ENCODE measurements at places on chromosomes 11 and 22.

DNA sequence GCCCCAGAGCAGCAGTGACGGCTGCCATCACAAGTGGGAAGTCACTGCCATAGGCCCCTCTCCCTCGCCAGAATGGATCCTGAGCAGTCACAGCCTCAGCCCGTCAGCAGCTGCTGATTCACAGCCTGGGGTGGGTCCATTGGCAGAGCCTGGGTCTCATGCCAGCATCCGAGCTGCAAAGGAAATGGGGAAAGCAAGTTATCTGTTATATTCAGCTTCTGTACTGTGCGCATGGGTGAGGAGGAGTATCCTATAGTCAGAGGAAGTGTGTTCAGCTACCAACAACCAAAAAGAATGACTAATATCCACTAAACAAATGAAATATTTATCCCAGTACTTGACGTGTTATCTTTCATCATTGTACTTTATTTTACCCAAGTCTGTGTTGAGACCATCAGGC lies 119.7 kb downstream of the RCN1 start:
- no peak for DNase-seq

DNA sequence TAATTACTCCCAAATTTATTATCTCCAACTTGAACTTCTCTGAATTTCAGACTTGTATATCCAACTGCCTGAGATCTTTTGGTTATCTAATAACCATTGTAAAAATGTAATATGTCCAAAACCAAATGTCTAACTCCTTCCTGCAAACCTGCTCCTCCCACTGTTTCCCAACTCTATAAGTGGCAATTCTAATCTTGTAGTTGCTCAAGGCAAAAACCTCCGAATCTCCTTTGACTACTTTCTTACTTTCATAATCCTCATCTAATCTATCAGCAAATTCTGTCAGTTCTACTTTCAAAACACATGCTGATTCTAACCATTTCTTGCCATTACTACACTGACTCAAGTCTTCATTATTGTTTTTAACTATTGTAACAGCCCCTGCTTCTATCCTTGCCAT lies 55.7 kb downstream of the FAM168A start:
- DNase-seq, result no peak

DNA sequence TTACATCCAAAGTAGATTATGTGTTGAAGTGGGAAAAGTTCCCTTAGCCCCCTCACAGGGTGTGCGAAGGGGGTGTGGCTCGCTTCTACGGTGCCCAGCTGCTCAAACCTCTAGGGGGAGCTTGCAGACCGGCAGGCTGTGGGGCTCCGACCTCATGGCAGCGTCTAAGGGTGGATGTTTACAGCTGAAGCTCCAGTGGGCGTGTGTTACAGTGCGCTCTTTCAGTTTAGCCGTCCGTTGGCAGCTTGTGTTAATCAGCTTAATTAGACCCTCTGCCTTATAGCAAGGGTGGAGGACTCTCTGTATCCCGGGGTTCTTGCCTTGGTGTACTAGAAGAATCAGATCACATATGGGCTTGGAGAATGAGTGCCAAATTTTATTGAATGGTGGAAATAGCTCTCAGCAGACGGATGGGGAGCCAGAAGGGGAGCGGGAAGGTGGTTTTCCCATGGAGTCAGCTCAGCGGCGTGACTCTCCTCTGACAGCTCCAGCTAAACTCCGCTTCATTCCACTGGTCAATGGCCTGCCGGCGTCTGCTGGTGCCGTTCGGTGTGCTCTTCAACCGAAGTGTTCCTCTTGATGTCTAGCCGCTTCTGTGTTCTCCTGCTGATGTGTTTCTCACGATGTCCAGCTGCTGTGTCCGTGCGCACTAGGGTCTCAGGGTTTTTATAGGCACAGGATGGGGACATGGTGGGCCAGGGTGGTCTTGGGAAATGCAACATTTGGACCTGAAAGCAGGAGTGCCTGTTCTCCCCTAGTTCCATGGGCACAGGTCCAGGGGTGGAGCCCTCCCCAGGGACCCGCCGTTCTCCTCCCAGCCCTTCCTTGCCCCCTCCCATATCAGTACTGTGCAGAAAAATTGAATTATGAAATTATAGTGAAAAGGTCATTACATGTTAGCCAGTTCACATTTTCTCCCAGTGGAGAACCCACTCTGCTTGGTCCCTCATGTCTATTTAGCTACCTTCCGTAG lies 28.6 kb upstream of the OR10G7 start:
- DNase-seq, result peak; percentile 23

DNA sequence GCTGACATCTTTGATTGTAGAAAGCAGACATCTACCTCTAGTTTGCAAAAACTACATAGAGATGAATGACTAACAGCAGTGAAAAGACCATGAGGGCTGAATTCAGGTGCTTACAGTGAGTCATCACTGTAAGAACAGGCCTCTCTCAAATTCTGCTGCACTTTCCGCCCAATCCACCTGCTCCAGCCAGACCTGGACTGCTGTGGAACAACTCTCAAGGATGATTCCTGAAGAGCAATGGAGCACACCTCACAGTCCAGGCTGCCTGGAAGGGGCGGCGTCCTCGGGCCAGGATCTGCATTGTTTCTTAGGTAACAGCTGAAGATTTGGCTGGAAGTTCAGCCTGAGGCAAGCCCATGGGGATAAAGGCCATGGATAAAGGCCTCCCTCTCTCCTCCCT lies 15.1 kb downstream of the APOL2 start:
- no peak for DNase-seq

- no peak for DNase-seq
Observed at GRCh38 chr22:38753948-38754750, 1.6 kb downstream of the SUN2 start.

DNA sequence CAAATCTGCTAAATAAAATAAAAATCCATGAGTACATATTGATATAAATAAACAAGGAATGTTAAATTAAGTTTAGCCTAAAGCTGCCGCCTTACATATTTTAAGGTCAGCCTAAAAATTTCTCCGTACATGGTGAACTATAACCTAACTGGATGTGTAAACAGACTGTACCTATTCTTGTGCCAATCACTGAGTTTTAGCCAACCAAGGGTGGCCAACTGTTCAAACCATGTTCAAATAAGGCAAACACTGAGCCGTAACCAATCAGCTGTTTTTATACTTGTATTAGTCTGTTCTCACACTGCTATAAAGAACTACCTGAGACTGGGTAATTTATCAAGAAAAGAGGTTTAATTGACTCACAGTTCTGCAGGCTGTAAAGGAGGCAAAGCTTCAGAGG lies 8.6 kb upstream of the QSER1 start:
- DNase-seq, result no peak

DNA sequence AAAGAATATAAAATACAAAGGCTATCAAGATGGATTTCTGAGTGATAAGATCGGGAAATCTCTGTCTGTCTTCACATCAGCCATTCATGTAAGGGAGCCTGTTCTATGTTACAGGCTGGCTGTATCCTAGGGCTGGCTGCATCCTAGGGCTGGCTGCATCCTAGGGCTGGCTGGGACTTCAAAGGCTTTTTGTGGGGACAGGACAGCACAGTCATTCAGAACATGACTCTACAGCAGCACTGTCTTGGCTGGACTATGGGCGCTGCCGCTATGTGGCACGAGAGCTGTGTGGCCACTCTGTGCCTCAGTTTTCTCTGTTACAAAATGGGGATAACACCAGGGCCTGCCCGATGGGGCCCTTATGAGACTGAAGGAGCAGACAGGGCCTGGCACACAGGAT lies 10.2 kb downstream of the ADAMTS8 start:
- DNase-seq, result no peak

- no peak for DNase-seq
Observed at GRCh38 chr22:27213294-27213693, 555.9 kb downstream of the MIAT start.

DNA sequence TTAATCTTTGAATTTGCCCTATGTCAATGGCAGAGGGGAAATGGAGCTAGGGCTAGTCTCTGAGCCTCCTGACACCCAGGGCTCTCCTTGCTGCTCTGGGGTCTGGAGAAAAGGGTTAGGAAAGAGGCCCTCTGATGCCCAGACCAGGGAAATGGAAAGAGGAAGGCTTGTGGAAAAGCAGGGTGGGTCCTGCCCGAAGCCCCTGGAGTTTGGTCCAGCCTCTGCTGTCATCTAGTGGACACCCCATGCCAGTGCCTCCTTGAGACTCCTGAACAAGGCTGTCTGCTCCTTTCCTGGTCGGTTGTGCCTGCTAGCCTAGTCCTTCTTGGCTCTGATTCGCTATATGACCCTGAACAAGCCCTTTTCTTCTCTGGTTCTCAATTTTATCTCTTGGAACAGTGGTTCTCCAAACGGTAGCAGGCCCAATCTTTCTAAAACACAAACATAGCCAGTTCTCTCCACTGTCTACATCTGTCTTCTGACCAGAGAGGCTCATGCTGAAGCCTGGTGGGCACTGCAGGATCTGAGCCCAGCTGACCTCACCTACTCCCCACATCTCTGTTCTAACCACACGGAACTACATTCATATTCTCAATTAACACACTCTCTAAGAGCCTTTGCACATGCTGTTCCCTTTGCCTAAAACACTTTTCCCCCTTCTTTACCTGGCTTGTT lies 8.8 kb upstream of the PLA2G3 start:
- no peak for DNase-seq

- DNase-seq, result no peak
Observed at GRCh38 chr22:37284805-37285355, 2.6 kb downstream of the CYTH4 start.

Measured in stimulated activated CD8-positive, alpha-beta memory T cell treated with anti-CD3 and anti-CD28 coated beads, Interleukin-15, amount 100 ng/mL, for 48 hours (primary cell).